T-helper 2 cell treated with Interferon-gamma antibody and Interleukin-4, amounts not matched to agents 5 μg/mL and 100 μg/mL, for 36 hours (primary cell): ENCODE measurements at places on chromosomes 5 and 9.

GRCh38 chr5:854966-855743 lies 4.4 kb upstream of the ZDHHC11 start:
- no peaks in the 10 kb centered on the region for H3K4me1 ChIP-seq
- no peak overlapping the region for H3K4me3 ChIP-seq

- no peaks in the 10 kb centered on the region for H3K27me3 ChIP-seq
- no peak for DNase-seq
- H3K4me1 ChIP-seq, result no peaks in the 10 kb centered on the region
- H3K4me3 ChIP-seq, result no peak overlapping the region
- no peak overlapping the region for H3K27ac ChIP-seq
Observed at GRCh38 chr5:17436350-17436749, 61.7 kb upstream of the TAF11L2 start.

- H3K27me3 ChIP-seq, result peaks cover 53% of the 10 kb centered on the region
- peaks cover 2% of the 10 kb centered on the region for H3K36me3 ChIP-seq
- DNase-seq, result no peak
- no peak overlapping the region for H3K27ac ChIP-seq
Observed at GRCh38 chr5:81395262-81395661, 1.3 kb upstream of the ACOT12 start.

DNA sequence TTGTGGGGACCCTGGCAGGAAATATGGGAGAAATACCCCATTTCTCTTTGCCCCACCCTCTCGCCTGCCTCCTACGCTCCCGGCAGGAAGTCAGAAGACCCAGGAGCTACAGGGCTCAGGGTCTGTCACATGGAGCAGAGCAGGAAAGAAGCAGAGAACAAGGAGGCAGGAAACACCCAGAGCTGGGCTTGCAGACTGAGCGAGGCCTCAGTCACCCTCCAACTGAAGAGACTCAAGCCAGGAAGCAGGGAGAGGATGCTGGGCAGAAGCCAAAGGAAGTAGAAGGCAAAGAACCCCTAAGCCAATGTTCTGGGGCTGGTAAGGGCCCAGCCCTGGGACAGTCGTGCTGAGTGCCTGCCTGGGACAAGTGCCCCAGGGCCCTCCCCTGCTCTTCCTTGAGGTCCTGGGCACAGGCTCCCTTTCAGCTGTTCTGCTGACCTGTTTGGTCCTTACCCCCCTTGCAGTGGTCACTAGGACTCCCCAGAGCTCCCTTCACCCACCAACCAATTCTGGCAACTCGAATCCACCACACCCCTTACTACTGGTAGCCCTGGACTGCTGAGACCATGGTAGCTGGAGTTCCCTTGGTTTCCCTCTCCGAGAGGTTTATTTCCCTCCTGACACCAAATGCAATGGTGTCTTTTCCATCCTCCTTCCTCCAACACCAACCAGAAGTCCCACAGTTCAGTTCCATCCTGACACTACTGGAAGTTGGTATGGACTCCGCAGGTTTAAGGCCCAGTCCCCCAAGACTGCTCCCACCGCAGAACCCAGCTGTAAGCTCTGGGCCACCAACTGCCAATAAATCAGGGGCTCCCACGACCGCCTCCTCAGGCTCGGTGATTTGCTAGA lies 157.5 kb downstream of the COL23A1 start:
- H3K27me3 ChIP-seq, result no peaks in the 10 kb centered on the region
- DNase-seq, result no peak
- no peak overlapping the region for H3K4me3 ChIP-seq

GRCh38 chr9:71483436-71483835 lies 284.9 kb downstream of the CEMIP2 start:
- H3K4me3 ChIP-seq, result no peak overlapping the region
- H3K27me3 ChIP-seq, result peaks cover 2% of the 10 kb centered on the region
- no peaks in the 10 kb centered on the region for H3K4me1 ChIP-seq
- no peaks in the 10 kb centered on the region for H3K36me3 ChIP-seq
- no peak overlapping the region for H3K27ac ChIP-seq
- DNase-seq, result no peak

GRCh38 chr5:152349683-152350526 lies 55.2 kb downstream of the NMUR2 start:
- H3K27me3 ChIP-seq, result no peaks in the 10 kb centered on the region
- no peak for DNase-seq
- no peaks in the 10 kb centered on the region for H3K36me3 ChIP-seq

DNA sequence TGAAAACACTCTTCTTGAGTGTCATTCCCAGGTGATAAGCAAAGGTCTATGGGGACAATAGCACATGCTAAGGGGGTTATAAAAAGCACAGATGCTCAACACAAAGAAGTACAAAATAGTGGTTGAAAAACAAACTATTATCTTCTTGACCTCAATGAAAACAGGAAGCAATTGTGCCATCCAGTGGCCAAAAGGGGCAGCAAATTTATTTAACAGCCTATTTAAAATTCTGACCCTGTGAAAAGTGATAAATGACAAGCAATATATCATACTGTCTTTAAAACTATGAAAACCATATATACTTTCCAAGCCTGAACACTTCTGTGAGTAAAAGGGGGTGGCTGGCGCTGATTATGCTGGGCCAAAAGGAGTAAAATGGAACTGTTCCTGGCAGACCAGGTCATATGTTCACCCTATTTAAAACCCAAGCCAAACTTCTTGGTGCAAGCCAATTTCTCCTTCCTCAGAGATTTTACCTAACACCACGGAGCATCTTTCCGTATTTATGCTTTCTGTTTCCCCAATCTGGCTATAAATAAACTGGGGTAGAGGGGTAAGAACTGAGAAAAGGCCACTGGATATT lies 29.7 kb downstream of the TEX10 start:
- no peaks in the 10 kb centered on the region for H3K27me3 ChIP-seq
- H3K36me3 ChIP-seq, result peaks cover 22% of the 10 kb centered on the region
- H3K27ac ChIP-seq, result no peak overlapping the region
- peak; percentile 7 for DNase-seq
- H3K4me3 ChIP-seq, result no peak overlapping the region

- H3K27ac ChIP-seq, result peak overlapping the region; percentile 97
- H3K4me3 ChIP-seq, result peak overlapping the region; percentile 68
- no peaks in the 10 kb centered on the region for H3K27me3 ChIP-seq
- peaks cover 53% of the 10 kb centered on the region for H3K36me3 ChIP-seq
- DNase-seq, result peak; percentile 78
Observed at GRCh38 chr5:55062039-55062779, 38.2 kb downstream of the GZMK start.

- no peak overlapping the region for H3K4me3 ChIP-seq
- H3K27me3 ChIP-seq, result no peaks in the 10 kb centered on the region
- no peak for DNase-seq
Observed at GRCh38 chr9:77876590-77876989, 155.0 kb downstream of the GNAQ start.

DNA sequence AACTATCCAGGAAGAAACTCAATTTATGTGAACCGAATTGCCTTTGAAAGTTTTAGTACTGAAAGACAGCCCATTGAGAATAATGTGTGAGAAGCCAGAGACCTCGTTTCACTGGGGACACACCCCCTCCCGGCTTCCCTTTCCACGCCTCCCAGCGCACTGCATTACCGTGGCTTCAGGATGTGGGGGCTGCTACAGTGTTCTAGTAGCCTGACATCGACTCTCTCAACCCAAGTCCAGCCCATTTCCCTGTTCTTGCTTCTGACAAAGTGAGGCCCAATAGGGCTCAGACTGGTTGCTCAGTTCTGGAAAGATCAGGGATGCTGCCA lies 3.5 kb downstream of the PAX5 start:
- H3K27me3 ChIP-seq, result peaks cover 89% of the 10 kb centered on the region
- H3K27ac ChIP-seq, result no peak overlapping the region
- H3K36me3 ChIP-seq, result peaks cover 2% of the 10 kb centered on the region
- DNase-seq, result no peak
- no peak overlapping the region for H3K4me3 ChIP-seq

DNA sequence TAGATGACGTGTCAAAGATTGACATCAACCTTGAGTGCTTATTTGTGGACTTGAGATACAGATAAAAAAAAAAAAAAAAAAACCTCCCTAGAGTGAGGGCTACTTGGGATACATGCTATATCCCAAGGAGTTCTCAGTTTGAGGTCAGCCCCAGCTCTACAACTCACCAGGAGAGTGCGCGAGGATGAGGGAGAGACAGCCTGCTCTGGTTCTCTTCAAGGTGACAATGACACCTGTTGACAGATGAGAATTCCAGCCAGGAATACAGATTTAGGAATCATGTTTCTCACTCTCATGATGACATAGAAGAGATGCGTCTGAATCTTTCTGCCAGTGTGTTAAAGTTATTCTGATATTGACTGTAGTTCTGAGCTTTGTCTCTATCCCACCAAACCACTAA lies 24.9 kb upstream of the ARHGAP26 start:
- H3K36me3 ChIP-seq, result no peaks in the 10 kb centered on the region
- no peak for DNase-seq

DNA sequence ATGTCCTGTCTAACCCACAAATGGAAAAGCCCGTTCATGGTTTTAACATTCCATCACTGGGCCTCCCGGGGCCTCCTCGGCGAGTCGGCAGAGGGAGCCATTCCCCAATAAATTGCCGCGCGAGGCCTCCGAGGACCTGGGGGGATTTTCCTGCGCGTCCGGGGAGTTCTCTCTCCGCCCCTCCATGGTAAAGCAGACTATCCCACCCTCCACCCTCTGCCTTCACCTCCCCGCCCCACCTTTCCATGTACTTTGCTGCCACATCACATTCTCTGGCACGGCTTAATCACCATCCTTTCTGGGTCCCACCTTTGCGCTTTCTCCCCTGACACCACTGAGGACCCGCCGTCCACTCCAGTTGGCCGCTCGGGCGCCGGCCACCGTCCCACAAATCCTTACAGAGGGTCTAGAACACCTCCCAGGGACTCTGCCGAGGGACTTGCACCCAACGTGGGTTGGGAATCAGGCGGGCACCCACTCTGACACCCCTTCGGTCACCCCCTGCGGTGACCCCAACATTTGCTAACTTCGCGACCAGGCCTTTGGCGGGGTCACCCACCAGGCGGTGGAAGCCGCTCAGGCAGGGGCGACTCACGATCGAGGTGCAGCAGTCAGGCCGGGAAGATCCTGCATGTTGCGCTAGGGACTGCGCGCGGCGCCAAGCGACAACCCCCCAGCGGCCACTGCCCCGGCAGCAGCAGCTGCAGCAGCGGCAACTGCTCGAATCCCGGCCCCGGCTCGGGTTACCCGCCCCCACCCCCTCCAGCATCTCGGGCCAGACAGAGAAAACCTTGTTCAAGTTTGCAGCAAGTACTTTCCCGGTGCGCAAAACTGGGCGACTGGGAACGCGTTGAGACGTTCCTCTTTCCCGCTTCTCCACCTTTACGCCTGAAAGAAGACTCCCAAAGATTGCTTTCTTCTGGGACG lies at the start of gene MEGF10:
MEGF10 (plus strand) TSS at position 778 of the 927 bp plus-strand sequence. CDS start 40,513 bp downstream, outside the sequence.
- DNase-seq, result no peak
- H3K4me1 ChIP-seq, result peaks cover 2% of the 10 kb centered on the region
- no peak within 1 kb of the TSS for H3K4me3 ChIP-seq

DNA sequence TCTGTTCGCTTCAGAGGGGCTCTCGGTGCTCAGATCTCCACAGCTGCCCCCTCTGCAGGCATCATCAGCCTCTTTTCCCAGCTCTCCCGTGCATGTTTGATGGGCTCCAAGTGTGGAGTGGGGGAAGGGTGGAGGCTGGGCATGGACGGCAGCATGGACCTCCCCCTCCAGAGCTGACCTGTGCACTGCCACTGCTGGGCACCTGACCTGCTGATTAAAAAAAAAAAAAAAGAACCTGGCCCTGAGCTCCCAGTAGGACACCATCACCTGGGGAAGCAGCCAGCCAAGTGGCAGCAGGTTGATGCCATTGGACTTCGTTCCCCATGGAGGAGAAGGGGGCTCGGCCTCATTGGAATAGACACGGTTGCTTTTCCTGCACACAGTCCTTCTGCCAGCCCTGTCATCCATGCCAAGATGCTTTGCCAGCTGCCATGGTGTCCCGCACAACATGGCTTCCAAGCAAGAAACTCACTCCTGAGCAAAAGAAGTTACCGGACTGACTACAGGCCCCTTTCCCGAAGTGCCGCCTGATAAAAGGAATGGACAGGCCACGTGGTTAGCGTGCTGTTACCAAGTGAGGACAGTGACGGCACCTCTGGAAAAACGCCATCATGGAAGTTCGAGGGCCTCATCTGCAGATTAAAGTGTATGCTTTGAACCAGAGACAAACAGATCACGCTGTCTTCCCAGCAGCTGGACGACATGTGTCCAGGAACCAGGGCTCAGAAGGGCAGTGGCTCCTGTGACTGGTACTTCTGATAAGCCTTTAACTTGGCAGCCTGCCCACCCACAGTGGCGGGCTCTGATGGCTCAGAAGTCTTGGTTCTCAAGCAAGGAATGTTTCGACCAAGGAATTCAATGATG lies 14.7 kb upstream of the BRD3OS start:
- H3K4me3 ChIP-seq, result no peak overlapping the region
- peaks cover 5% of the 10 kb centered on the region for H3K36me3 ChIP-seq
- no peaks in the 10 kb centered on the region for H3K4me1 ChIP-seq
- DNase-seq, result no peak
- no peak overlapping the region for H3K27ac ChIP-seq

GRCh38 chr5:35457912-35458823 lies 159.5 kb upstream of the SPEF2 start:
- no peaks in the 10 kb centered on the region for H3K4me1 ChIP-seq
- H3K27me3 ChIP-seq, result no peaks in the 10 kb centered on the region
- no peak for DNase-seq
- H3K27ac ChIP-seq, result no peak overlapping the region
- no peak overlapping the region for H3K4me3 ChIP-seq
- H3K36me3 ChIP-seq, result no peaks in the 10 kb centered on the region

- no peaks in the 10 kb centered on the region for H3K4me1 ChIP-seq
- no peak for DNase-seq
- no peak overlapping the region for H3K4me3 ChIP-seq
- H3K27me3 ChIP-seq, result no peaks in the 10 kb centered on the region
Observed at GRCh38 chr5:24444414-24444813, 200.4 kb downstream of the CDH10 start.

- no peaks in the 10 kb centered on the region for H3K27me3 ChIP-seq
- peaks cover 9% of the 10 kb centered on the region for H3K36me3 ChIP-seq
- peak overlapping the region; percentile 43 for H3K27ac ChIP-seq
- DNase-seq, result no peak
- H3K4me1 ChIP-seq, result peaks cover 2% of the 10 kb centered on the region
- no peak overlapping the region for H3K4me3 ChIP-seq
Observed at GRCh38 chr5:1097381-1097987, 14.4 kb downstream of the SLC12A7 start.

DNA sequence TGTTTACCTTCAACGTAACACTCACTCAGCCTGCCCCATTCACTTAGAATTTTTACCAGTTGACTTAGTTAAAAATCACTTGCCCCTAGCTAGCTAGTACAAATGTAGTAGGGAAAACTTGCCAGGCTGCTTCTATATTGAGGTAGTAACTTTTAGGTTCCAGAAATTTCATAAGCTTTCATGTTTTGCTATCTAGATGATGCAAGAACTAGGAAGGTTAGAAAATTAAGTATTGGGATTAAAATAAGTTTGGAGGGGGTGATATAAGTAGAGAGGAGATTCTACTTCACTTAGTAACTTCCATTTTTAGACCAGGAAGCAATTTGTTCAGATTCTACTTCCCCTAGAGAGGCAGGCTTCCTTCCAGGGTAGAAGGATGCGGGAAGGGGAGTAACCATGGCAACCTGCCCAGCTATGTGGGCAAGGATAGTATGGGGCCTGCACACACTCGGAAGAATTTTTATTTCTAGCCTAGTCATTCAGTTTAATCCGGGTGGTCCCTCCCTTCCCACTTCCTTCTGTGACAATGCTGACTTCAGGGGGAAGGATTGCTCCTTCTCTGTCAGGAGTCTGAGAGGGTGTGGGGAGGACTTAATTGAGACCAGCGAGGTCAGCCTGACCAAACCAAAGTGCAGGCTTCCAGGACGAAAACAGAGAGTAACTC lies 4.2 kb downstream of the DAB2 start:
- peaks cover 4% of the 10 kb centered on the region for H3K4me1 ChIP-seq
- DNase-seq, result no peak
- H3K27me3 ChIP-seq, result peaks cover 48% of the 10 kb centered on the region
- H3K36me3 ChIP-seq, result no peaks in the 10 kb centered on the region
- no peak overlapping the region for H3K4me3 ChIP-seq

- H3K27ac ChIP-seq, result no peak overlapping the region
- peaks cover 42% of the 10 kb centered on the region for H3K4me1 ChIP-seq
- no peak overlapping the region for H3K4me3 ChIP-seq
- DNase-seq, result no peak
Observed at GRCh38 chr9:126521089-126521488, 92.6 kb upstream of the LMX1B start.
